ENCODE measurements at places on chromosomes 7 and 10.

DNA sequence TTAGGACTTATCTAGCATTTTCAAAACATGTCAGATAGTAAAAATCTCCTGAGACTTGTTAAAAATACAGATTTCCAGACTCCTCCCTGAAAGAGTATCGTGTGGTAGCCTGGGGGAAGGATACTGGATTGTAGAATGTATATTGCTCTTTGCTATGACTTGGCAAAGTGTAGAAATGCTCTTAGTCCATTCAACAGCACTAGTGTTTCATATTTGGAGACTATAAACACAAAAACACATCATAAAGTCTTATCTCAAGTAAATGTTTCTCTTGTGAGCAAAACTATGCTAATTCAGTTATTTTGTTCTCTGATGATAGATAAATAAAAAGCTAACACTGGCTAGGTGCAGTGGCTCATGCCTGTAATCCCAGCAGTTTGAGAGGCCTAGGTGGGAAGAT, 137.5 kb upstream of the PRPS1L1 start:
- DNase-seq: no peak

DNA sequence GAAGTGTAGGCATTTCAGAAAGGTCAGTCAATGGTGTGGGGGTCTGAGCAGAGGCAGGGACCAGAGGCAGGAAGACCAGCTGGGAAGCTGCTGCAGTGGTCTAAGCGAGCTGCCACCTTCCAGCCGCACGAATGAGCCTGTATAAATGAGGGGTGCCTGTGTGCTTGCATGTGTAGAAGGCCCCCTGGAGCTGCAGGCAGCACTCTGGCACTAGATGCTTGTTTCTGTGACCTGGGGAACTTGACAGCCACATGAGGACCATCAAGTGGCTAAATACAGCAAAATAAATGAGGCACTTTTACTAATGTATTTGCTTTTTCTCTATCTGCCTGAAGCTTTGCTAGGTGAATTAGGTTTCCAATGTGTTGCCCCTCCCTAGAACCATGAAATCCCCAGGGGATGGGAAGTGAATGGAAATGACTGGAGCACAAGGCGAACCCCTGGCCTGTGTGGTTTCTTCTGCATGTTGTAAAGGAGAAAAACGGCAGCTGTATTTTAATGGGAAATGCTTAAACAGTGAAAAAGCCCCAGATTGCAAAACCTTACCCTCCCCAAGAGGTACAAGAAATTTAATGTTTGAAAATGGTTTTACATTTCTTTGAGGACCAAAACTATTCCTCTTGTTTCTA, 57.7 kb downstream of the PYROXD2 start:
- no peak for DNase-seq

- DNase-seq: no peak
Measured at GRCh38 chr10:121644501-121644900, 46.3 kb upstream of the FGFR2 start.

- no peak for DNase-seq
Measured at GRCh38 chr7:100007887-100008286, 7.5 kb upstream of the ZKSCAN1 start.

GRCh38 chr10:119652361-119652730, 1.2 kb downstream of the BAG3 start:
- no peak for DNase-seq

DNA sequence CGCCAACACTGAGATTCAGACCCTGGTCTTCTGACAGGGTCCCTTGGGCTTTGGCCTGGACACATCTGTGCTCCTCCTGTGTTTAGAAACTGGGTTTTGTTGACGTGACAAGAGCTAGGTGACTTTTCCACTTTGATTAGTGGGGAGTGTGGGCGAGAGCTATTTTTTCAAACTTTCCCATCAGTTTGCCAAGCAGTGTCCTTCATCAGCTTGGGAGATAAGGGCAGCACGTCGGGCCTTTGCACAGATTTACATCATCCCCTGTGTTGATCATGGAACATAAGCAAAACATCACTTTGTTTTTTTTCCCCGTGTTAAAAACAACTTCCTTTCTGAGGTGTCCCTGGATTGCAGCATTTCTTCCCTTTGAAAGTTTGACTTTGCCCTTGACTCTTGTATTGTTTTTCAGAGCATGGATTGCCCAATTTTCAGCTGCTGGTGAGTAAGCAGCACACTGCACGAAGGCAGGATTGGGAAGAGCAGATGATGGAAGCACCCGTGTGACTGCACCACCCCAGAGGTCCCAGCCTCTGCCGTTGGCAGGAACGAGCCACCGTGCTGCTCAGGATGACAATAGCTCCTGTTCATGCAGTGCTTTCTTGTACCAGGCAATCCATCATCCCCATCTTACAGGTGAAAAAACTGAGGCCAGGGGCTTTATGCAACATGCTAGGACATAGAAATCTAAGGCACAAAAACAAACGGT, 6.4 kb upstream of the IGFBP1 start:
- no peak for DNase-seq

DNA sequence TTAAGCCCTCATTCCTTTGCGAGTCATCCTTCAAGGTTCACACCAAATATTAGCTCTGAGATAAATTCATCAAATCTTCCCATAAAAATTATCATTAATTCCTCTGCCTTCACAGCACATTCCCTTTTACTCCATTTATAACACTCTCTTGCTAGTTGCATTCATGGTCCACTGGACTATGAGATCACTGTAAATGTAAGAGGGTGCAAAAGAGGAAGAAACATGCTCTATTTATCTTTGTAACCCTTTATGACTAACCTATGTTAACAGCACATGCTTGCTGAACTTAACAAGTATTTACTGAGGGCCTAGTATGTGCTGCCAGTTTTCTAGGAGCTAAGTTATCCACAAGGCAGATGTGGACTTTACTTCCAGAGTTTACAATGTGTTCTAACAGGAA, 86.7 kb upstream of the TMEM168 start:
- no peak for DNase-seq

GRCh38 chr7:43220250-43220649, 107.8 kb downstream of the HECW1 start:
- DNase-seq: no peak

- DNase-seq: no peak
Measured at GRCh38 chr7:138000081-138000701, 1.7 kb downstream of the CREB3L2 start.

DNA sequence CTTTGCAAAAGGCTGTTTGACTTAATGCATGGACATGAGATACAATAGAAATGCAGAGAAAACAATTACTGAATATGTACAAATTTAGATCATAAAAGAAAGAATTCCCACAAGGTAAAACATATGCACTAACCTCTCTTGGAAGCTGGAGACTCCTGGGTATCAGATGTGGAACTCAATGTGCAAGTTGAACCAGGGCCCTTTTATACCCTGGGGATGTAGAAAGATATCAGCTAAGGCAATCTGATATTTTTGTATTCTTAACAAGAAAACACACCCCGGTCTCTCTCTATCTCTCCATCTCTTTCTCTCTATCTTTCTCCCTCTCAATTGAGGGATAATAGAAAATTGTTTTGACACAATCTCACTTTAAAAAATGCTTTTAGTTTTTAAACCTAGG, at the start of gene IDI2:
IDI2 (minus strand) TSS at position 177 of the 400 bp plus-strand sequence. CDS start 1,136 bp downstream, outside the sequence.
- no peak for DNase-seq

DNA sequence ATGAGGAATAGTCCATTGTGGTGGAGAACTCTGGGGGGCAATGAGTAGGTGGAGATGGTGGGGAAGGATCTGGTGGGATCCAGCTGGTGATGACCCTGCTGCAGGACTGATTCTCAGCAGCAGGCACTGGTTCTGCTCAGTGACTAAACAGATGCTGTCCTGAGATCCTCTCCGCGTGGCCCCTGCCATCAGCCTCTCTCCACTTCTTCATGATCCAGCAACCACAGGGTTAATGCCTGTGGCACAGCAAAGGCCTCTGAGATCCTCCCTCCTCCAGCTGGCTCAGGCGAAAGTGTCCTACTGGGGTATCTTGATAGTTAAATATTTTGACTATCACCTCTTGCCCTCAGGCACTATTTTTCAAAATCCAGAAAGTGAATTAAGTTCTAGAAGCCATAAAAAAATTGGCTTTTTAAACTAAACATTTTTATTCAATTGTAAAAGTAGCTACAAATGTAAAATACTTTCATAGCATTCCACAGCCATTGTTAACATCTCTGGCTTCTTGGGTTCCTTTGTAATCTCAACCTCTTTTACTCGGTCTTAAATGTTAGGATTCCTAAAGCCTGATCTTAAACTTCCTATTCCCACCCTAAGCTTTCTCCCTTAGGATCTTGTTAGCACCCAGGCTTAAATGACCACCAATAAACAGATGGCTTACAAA, 13.1 kb downstream of the PLAU start:
- DNase-seq: no peak

GRCh38 chr7:1028775-1029636, 15.3 kb upstream of the GPR146 start:
- no peak for DNase-seq

- peak; percentile 5 for DNase-seq
Measured at GRCh38 chr7:54802841-54803240, 43.8 kb upstream of the SEC61G start.

DNA sequence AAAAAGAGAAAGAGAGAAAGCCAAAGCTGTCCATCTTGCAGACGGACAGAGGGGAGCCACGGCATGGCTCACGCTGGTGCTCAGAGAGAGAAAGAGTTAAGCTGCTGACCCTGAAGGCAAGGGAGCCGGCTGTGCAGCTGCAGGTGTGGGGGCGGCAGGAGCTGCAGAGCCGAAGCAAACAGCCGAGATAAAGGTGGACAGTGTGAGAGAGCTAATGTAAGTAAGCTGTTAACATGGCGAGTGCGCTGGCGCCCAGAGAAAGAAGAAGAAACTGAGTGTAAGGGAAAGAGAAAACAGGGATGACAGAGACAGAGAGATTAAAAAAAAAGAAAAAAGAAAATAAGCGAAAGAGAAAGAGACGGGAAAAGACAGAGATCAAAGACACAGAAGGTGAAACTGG, 18.2 kb downstream of the COL17A1 start:
- no peak for DNase-seq

- DNase-seq: no peak
Measured at GRCh38 chr7:112199035-112199655, 7.1 kb downstream of the DOCK4 start.

GRCh38 chr7:155804897-155805825, 7.1 kb downstream of the SHH start:
- DNase-seq: peak; percentile 42

DNA sequence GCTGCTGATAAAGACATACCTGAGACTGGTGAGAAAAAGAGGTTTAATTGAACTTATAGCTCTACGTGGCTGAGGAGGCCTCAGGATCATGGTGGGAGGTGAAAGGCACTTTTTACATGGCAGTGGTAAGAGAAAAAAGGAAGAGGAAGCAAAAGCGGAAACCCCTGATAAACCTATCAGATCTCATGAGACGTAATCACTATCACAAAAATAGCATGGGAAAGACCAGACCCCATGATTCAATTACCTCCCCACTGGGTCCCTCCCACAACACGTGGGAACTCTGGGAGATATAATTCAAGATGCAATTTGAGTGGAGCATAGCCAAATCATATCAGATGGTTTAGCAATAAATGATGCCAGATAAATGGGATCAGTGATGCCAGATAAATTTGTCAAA, 892.0 kb upstream of the CELF2 start:
- DNase-seq: no peak

DNA sequence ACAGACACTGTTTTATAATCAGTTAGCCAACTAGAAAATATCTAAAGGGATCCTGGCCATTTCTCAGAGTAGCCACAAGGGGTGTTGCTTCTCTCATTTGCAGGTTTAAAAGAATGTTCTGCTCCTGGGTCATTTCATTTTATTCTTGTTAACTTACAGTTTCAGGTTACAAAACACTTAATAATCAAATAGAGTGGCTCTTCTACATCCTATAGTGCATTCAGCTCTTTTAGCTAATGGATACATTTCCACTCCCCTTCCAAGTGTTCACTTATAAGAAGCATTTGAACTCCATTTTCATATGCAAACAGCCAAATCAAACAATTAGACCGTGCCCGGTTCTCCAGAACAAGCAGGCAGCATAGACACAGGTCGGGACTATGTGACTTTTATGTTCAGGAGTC, 117.5 kb downstream of the TRIL start:
- DNase-seq: no peak

DNA sequence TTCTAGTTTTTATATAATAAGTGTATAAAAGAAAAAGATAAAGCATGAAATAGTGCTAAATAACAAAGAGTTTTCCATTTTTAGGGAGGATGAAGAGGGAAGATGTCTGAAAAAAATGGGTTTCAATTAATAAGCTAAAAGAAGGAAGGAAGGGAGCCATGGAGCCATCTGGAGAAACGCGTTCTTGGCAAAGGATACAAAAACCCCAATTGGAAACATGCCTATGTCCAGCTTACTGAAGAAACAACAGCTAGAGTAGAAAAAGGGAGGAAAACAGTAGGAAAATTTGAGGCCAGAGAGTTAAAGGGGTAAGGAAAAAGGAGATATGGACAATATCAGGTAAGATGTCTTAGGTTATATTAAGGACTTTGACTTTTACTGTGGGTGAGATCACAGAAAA, 416.2 kb upstream of the GHITM start:
- no peak for DNase-seq

- no peak for DNase-seq
Measured at GRCh38 chr10:21751341-21752310, 217.6 kb downstream of the MLLT10 start.

GRCh38 chr10:123993534-123994416, 99.6 kb downstream of the CHST15 start:
- no peak for DNase-seq

DNA sequence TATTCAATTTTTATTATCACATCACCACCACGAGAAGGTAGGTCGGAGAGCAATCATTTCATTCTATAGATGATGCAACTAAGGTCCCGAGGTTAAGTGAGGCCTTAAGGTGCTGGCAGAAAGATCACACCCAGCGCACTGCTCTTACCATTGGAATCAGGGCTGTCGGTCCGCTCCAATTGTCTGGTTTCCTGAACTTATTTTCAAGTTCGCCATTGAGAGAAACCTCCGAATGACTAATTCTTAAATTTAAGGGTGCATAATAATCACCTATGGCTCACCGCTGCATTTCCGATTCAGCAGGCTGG, 625 bp upstream of the GSTO2 start:
- DNase-seq: no peak

- no peak for DNase-seq
Measured at GRCh38 chr7:69465262-69465661, 133.0 kb upstream of the AUTS2 start.

Measured in stimulated activated CD8-positive, alpha-beta memory T cell treated with anti-CD3 and anti-CD28 coated beads, Interleukin-7, amount 100 ng/mL, for 48 hours (primary cell).